T-helper 17 cell (primary cell): ENCODE measurements at places on chromosomes 1 and 21.
A peak's percentile ranks its signal among the peaks of the same experiment; 100 is the strongest.

DNA sequence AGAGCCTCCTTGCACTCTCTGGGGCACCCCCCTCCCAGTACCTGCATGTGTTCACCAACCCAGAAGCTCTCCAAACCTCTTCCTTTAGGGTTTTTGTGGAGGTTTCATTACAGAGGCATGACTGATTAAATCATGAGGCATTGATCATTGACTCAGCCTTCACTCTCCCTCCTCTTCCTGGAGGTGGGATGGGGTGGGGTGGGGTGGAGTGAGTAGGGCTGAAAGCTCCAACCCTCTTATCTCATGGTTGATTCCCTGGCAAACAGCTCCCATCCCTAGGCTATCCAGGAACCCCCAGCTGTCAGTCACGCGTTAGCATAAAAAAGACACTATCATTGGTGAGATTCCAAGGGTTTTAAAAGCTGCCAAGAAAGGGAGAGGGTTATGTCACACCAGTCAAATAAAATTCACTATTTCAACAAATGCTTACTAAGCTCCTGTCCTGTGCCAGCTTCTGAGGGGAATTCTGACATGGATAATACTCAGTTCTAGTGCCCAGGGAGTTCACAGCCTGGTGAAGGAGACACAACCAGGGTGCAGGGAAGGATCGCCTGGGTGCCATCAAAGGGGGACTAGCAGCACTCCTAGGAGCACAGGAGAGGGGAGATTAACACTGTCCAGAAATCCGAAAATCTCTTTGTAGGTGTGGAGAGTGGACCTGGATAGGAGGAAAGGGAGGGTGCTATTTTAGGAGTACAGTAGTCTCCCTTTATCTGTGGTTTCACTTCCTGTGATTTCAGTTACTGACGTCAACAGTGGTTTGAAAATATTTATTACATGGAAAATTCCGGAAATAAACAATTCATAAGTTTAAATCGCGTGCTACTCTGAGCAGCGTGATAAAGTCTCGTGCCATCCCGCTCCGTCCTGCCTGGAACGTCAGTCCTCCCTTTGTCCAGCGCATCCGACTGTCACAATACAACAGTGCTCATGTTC, 6.8 kb upstream of the IL24 start:
- DNase-seq, result no peak

DNA sequence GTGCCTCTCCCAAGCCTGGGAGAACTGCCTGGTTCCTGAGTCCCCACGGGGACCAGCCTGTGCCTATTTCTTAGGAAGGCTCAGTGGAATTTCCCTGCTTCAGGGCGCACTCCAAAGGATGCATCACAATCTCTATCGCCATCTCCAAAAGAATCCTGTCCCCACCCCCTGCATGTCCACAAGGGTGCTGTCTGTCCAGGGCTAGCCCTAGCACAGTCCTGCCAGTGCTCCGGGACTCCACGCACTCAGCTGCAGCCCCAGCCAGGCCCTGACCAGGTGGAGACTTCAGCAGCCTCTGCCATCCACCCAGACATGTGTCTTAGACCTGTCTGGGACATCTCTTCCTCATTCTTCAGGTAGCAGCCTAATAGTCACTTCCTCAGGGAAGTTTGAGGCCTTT, 199.7 kb downstream of the GRIK3 start:
- no peak for DNase-seq

DNA sequence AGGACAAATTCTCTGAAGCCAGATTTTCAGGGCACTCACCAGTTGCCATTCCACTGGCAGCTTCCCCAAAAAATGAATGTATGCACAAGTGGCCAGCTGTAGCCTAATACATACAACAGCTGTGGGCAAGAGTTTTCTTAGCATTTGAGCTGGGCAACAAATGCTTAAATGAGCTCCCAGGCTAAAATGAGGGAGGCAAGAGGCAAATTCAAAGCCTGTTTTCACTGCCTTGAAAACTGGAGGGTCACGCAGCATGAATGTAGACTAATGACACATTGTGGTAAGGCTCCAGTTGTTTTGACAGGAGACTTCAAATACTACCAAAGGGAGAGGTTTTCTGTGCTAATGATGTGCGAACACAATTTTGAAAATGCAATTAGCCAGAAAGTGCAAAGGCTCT, 88.2 kb downstream of the TIAM1 start:
- no peak for DNase-seq

GRCh38 chr21:39318091-39318959, 4.9 kb upstream of the BRWD1 start:
- DNase-seq, result no peak

GRCh38 chr1:167617153-167618147, 12.6 kb upstream of the RCSD1 start:
- no peak for DNase-seq

- no peak for DNase-seq
Measured at GRCh38 chr1:101107496-101108110, 82.0 kb upstream of the DPH5 start.

- no peak for DNase-seq
Measured at GRCh38 chr1:206802401-206802800, 30.1 kb upstream of the IL10 start.

GRCh38 chr1:218845589-218845988, 328.1 kb upstream of the LYPLAL1 start:
- DNase-seq, result no peak

DNA sequence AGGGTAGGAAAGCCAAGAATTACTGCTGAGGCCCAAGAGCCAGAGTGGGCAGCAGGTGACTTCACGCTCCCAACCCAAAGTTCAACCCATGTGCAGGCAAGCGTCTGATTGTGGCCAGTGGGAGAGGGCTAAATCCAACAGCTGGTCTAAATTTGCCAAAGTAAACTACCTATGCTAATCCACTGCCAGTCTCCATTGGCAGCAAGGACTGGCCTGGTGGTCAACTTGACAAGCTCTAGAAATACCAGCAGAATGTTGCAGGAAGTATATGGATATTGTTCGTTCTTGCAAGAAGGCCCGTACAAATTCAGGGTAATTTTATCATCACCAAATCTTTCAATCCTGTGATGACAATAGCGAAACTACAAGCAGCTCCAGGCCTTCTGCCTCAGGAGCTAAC, 1.5 kb downstream of the TMEM63A start:
- no peak for DNase-seq

DNA sequence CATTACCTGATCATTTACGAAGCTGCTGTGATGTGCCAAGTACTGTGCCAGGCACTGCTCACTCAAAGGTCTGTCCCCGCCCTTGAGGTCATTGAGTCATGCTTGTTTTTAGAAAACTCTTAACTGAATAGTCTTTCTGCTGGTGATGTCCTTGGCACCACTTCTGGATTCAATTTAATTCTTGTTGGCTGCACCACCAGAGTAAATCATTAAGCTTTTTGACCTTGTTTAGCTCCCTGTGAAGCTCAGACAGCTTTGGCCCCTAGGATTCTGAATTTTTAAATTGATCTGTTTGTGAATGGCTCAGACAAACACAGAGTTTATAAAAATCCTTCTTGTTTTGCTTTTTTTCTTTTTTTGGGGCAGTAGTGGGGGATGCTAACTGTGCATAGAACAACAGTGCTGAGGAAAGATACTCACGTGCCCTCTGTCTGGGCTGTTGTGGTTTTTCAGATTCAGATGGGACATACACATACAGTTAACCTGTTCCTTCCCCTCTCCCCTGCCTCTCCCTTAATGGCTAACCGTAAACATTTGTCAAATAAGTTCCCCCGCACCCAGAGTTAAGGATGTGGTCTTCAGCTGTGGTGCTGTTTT, 67.6 kb downstream of the MTR start:
- no peak for DNase-seq

GRCh38 chr1:206479183-206480125, 9.2 kb downstream of the IKBKE start:
- DNase-seq, result peak; percentile 31

DNA sequence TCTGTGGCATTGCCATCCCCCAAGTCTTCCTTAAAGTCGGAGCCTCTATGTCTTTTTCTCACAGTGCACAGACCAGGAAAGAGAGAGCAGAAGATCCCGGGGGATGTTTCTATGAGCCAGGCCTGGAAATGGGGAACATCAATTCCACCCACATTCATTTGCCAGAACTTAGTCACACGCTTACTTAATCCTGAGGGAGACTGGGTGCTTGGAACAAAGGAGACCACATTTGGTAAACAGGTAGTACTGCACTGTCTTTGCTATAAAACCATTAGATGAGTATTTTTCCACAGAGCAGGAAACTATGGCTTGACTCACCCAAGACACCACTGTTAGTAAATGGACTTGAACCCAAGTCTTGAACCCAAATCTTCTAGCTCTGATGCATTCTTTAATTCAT, 60.7 kb upstream of the CTTNBP2NL start:
- DNase-seq, result no peak

- no peak for DNase-seq
Measured at GRCh38 chr1:198939956-198940355, 301.1 kb downstream of the PTPRC start.

GRCh38 chr1:3188150-3188971, 119.4 kb downstream of the PRDM16 start:
- DNase-seq, result no peak

DNA sequence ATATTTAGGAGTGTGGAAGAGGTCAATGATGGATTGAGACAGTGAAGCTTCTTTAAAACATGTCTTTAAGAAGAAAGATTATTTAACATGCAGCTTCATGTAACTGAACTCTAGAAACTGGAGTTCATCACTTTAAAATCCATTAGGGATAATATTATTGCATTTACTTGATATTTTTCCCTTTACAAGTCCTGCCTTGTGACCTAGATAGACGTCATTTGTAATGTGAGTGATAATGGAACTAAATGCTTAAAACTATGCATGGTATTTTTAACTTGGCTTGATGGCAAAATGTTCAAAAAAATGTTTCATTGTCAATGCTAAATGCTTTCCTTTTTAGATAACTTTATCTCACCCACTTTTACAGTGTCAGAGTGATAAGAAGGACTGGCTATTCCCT, 723.7 kb downstream of the RWDD3 start:
- DNase-seq, result no peak

GRCh38 chr1:207069061-207069460, 16.0 kb downstream of the PFKFB2 start:
- DNase-seq, result no peak

DNA sequence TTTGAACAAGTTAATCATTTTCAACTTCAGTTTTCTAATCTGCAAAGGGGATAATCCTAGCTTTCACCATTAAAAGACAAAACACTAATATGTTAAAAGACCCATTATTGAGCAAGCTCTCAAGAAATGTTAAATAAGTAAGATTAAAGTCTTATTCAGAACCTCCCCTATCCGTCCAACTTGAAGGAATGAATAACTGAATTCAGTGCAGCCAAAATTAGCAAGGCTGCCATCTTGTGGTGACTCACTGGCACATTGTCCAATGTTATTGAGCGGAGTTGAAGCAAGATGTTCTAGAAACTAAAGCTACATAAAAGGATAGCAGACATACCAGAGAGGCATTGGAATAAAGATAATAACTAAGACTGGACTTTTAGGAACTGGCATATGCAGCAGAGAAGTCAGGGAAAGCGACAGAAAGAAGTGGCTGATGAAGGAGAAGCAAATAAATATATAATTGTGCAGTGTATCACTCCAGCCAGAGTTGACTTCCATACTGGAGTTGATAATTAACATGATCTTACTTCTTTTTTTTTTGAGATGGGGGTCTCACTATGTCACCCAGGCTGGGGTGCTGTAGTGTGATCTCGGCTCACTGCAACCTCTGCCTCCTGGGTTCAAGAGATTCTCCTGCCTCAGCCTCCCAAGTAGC, 8.2 kb upstream of the CAP1 start:
- DNase-seq, result peak; percentile 22

DNA sequence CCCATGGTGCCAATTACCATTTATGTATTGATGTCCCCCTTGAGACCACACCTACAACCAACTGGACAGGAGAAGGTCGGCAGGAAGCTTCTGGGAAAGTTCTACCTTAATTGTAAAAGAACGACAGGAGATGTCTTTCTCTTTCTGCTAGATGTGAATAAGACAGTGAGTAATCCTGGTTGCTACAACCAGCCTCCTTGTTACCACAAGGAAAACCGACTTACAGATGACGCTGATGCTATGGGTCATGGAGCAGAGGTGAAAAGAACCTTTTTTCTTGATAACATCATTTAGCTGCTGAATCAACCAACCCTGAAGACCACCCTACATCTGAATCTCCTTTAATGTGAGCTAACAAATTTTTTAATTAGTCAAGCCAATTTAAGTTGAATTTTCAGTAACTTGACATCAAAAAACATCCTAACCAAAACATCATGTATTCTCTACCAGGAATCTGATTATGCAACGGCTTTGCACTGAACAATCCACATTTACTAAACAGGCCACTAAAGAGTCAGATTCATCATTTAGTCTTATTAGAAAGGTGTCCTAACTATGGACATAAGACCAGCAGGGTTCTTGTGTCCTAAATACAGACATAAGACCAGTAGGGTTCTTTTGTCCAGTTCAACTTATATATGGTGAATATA, 23.0 kb downstream of the RGS2 start:
- DNase-seq, result no peak

DNA sequence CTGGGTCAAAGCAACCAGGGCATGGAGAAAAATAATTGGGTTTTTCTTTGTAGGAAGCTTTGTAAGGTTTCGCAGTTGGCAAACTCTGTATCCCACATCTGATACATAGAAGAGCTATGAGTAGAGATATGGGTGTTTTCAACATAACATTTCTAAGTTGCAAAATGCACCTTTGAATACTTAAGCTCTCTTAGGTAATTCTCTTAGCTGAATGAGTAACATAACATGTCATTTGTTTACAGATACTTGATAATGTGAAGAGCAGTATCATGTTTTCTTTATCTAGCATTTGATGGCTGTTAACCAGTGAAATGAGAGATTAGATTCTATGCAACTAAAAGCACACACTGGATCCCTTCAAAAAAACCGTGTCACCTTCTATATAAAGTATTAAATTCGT, 21.6 kb downstream of the RAVER2 start:
- DNase-seq, result no peak

- DNase-seq, result no peak
Measured at GRCh38 chr1:246622035-246622652, 55.9 kb downstream of the CNST start.

DNA sequence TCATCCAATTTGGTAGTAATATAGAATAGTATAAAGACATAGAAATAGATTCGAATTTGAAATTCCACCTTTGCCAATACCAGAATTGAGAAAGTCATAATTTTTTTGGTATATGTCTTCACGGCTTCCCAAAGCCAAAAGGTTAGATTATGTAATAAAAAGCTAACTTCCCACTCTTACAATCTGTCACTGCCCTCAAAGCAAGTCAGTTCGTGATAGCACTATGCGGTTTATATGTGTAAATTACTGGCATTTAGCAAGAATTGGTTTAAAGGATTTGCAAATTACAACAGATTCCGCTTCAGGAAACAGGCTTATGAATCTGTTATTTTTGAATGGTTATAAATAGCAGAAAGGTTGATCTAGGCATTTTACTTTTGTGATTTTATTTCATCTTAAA, 679.4 kb upstream of the ADGRL2 start:
- no peak for DNase-seq

- DNase-seq, result no peak
Measured at GRCh38 chr21:29338256-29338655, 39.5 kb downstream of the BACH1 start.

- no peak for DNase-seq
Measured at GRCh38 chr1:9833632-9834031, 9.9 kb upstream of the CLSTN1 start.

GRCh38 chr1:93738926-93739325, 57.3 kb upstream of the BCAR3 start:
- no peak for DNase-seq
